ENCODE measurements at places on chromosomes 16 and 17. TPM values are rescaled to one million over a fixed set of nuclear protein-coding genes. Genes with fewer than 3 reads are reported as not detected.

DNA sequence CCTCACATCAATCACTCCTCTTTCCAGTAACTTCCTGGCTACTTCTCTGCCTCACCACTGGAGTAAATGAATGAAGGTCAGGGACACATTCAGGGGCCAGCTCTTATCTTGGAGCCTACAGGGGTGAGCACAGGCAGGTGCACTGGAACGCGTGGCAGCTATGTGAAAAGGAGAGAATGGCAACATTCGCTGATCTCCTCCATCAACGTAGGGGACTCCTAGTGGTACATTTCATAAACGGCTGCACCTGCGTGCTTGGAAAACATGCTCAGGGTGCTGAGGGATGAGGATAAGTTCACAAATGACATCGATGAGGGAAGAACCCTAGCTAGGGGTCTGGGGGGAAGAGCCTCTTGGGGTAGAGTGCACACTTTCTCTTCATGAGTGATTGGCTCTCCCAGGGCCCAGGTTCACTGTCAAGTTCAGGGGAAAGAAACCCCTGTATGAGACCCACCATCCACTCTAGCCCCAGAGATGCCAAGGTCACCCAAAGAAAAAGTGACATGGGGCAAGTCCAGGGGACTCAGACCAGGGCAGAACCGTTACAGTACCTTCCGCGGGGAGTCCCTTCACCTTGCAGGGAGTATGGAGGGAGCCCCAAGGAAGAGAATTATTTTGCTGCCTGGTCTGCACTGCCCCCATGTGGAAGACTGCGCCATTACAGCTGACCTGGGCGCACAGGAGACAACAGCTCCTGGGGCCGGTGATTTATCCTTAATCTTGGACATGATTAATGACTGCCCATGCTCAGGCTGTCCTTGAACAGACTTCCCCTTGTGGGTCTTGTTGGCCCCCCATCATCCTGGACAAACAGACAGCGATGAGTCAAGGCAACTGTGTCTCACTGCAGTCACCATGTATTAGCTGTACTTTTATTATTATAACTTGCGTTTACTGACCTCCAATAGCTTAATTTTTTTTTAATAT lies 30.1 kb downstream of the VAC14 start:
- DNase-seq, result peak; percentile 81

- no peak for DNase-seq
Observed at GRCh38 chr16:67673712-67674580, 7.3 kb downstream of the C16orf86 start.

RGS11 gene
- 0.12 TPM for total RNA-seq

- no peak for DNase-seq
Observed at GRCh38 chr17:58224315-58224714, 5.3 kb upstream of the MKS1 start.

APOBR gene
- 2.4 TPM for total RNA-seq

GRCh38 chr16:15951852-15952251 lies 2.4 kb downstream of the ABCC1 start:
- no peak for DNase-seq

GRCh38 chr17:65557349-65558310 lies 3.8 kb downstream of the AXIN2 start:
- peak; percentile 37 for DNase-seq

DNA sequence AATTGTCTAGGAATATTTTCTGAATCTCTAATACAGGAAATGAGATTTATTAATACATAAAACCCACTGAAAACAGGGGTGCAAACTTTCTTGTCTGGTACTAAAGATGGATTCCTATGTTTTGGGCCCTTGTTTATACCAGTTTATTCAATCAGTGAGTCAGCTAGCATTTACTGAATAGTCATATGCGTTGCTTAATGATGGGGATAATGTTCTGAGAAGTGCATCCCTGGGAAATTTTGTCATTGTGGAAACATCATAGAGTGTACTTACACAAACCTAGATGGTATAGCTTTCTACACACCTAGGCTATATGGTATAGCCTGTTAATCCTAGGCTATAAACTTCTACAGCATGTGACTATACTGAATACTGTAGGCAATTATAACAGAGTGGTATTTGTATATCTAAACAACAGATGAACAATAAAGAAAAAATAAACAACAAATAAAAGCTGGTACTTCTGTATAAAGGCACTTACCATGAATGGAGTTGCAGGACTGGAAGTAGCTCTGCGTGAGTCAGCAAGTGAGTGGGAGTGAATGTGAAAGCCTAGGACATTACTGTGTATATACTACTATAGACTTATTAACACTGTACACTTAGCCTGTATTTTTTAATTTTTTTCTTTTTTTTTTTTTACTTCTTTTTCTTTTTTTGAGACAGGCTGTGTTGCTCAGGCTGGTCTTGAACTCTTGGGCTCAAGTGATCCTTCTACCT lies 63.7 kb downstream of the SIAH1 start:
- peak; percentile 60 for DNase-seq

MRC2 gene
- total RNA-seq, result 10.5 TPM

CA7 gene
- 0.16 TPM for total RNA-seq

DNA sequence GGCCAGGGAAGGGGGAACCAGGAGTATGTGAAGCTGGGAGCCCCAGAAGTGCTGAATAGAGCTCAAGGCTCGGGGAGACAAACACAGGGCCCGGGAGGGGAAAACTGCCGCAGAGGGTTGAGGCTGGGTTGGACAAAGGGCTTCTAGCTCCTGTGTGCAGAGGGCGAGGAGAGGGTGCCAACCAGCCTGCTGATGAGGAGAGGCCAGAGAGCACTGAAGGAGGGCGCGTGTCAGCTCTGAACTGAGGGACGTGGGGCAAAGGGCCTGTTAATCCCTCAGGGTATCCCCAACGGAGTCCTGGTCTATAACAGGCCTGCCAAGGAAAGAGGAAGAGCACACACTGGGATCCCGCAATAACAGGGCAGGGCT lies 151.3 kb downstream of the C16orf78 start:
- no peak for DNase-seq

GRCh38 chr17:77246110-77247047 lies 105.6 kb downstream of the SEC14L1 start:
- no peak for DNase-seq

All from activated CD4-positive, alpha-beta T cell treated with anti-CD3 and anti-CD28 coated beads for 36 hours (primary cell).